ENCODE measurements at places on chromosomes 7 and 10.
A peak's percentile ranks its signal among the peaks of the same experiment; 100 is the strongest.

DNA sequence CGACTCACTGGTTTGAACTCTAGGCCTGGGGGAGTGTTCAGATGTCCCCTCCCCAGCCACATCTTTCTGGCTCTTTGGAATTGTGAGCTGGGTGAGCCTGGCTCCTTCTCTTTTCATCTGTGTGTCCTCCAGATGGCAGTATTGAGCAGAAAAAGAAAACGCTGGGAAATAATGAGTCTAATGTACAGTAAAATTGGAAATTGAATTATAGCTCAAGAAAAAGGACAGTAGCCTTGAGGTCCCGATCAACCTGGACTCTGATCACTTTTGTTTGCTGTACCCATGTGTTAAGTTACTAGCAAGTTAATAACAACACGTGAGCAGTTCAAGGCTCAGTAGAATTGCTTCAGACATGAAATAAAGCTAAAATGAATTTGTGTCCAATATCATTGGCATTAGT is 77.9 kb downstream of the SNX10 start:
- DNase-seq = no peak

GRCh38 chr7:129376076-129376777 is 58.0 kb upstream of the STRIP2 start:
- peak; percentile 20 for DNase-seq

GRCh38 chr7:2202901-2203765 is 29.6 kb downstream of the MAD1L1 start:
- no peak for DNase-seq

DNA sequence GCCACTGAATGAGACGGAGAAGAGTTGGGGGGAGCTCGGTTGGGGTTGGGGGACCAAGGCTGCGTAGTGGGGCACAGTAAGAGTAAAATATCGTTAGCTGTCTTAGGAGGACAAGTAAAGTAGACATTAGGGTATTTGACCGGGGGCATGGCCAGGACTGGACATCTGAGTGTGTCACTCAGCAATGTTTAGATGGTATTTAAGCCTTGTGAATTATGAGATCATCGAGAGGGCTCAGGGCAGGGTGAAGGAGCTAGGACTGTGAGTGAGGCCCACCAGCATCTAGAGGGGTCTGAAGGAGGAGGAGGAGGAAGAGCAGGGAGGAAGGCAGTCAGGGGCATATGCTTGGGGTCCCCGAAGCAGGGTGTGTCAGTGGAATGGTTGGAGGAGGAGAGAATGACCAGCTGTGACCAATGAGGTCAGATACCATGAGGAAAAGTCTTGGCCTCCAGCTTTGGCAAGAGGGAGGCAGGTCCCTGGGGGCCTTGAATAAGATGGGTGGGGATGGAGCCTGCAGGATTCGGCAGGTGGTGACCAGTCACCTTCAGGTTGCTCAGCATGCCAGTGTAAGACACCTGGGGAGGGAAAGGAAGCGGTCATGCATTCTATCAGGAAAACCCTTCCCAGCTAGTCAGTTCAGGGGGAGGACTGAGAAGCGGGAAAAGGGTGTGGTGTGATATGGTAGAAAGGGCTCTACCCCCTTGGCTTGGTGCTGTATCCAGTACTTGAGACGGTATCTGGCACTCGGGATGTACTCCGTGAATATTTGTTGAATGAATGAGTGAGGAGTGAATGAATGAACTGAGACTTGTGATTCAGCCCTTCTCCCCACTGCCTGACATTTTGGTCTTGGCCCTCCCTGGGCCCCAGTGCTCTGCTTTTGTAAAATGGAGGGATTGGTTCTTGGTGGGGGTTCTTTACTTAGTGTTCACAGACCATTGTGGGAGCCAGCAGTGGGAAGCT is 34.8 kb upstream of the SH2D4B start:
- no peak for DNase-seq

- no peak for DNase-seq
Measured at GRCh38 chr7:1087952-1088920, at the start of gene GPER1. Gene GPER1 (plus strand): TSS chr7:1088113. CDS start chr7:1091729, 3,616 bp downstream.

DNA sequence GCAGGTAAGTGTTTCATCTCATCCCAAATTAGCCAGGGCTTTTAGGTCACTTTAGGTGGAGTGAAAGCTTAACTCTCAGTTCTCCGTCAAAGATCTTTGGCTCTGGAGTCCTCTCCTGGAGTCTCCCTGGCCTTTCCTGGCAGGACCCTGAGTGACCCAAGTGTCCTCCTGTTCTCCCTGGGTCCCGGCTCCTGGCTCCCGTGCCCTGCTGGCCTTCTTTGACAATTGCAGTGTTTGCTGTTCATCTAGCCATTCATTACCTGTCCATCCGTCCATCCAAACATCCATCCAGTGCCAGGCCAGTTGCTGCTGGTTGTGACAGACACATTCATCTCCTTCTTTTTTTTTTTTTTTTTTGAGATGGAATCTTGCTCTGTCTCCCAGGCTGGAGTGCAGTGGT is 6.2 kb upstream of the TPST1 start:
- no peak for DNase-seq

DNA sequence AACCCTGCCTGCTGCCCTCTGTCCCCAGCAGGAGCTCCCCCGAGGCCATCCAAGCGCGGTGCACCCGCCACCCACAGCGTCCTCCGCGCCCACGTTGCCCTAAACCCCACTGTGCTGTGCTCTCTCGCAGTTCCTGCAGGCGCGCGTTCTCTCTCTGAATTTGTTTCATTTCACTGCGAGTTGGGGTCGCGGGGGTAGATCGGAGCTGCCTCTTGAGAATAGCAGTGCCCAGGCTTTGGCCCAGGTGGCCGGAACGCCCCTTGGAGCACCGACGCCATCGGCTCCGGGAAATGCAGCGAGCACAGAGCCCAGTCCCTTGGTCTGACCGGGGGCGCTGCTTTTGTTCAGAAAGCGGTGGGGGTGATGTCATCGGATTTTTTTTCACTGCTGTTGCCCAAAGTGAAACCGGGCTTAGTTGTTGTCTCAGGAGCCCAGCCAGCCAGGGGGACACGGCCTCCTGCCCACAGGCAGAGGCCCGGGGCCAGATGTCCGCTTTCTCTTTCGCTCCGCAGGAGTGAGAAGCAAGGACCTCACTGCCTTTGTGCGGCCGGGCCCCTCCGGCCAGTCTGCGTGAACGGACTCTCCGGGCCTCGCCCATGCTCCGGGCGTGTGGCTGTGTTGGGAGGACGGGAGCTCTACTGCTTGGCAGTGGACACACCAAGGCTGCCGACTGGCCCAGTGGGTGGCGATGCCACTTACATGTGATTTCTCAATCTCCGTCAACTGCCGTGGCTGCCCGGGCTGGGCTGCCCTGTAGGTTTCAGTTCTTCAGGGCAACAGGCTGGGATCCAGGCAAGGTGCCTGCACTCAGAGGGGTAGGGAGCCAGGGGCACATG is 43.1 kb downstream of the FOXK1 start:
- DNase-seq = peak; percentile 60

GRCh38 chr7:120805636-120806388 is 52.1 kb downstream of the TSPAN12 start:
- peak; percentile 18 for DNase-seq

- no peak for DNase-seq
Measured at GRCh38 chr10:12428447-12429135, 79.2 kb downstream of the CAMK1D start.

DNA sequence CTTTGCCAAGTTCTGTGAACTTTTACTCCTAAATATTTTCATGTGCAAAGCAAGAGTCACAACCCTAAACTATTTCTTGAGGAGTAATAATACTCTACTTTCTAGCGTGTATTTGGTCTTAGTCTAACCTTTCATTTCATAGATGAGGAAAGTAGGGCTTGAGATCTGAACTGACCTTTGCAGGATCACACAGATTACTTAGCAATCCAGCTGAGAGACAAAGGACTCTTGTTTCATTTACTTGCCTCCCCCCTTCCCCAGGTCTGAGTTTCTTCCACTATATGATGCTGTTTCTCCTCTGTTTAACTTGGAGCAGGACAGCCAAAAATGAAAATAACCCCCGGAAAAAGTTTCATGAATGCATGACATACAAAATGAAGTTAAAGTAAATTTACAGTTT is 75.3 kb upstream of the PTN start:
- no peak for DNase-seq

DNA sequence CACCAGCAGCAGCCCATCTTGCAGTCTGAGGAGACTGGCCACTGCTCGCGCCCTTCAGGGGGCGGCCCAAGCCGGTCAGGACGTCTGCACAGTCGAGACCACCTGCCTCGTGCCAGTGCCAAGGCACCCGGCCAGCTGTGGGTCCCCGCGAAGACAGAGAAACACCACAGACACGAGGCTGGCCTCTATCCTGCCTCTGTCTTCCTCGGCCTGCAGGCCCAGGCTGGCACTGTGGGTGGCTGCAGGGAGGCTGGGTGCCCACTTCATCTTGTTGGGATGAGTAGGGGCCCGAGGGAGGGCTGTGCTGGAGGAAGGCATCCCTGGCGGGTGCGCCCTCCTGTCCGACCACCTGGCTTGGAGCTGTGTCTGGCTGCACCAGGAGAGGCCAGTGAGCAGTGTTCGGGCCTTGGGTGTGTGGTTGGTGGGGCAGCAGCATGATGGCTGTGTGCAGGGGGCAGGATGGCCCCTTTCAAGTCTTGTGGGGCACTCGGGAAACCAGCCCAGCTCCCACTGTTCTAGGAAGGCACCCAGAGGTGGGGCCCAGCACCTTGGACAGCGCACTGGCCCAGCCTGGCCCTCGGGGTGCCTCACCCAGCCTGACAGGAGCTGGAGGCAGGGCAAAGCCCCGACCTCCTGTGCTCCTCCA is 7.3 kb downstream of the DPYSL4 start:
- peak; percentile 26 for DNase-seq

DNA sequence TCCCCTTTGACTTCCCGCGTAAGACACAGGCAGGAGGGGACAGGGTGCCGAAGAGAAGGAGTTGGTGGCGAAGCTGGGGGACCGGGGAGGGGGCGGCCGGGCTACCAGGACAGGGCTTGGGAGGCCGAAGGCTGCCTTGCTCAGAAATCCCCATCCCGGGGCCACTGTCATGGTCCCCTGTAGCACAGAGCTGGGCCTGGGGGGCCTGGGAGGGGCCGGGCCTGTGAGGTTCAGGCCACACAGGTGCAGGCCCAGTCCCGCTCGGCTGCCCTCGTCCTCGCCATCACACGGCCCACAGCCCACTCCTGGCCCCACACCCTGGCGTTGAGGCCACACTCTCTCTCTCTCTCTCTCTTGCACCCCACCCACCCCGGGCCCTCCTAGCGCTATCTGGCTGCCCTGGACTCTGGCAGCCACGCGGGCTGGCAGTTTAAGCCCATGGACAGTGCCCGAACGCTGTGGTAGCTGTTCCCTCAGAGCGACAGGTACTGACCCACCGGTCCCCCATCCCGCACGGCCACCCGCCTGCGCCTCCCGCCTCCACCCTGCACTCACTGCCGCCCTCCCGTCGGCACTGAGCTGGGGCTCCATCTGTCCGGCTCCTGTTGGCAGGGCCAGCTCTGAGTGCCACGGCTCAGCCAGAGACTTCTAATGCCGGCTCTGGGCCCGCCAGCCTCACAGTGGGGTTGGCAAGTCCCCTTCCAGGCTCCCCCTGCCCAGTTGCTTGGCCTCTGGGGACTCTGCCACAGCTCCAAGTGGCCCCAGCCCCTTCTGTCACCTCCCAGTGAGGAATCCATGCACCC is 28.0 kb downstream of the TTYH3 start:
- no peak for DNase-seq

- no peak for DNase-seq
Measured at GRCh38 chr7:31464601-31465000, 49.3 kb upstream of the ITPRID1 start.

- DNase-seq = no peak
Measured at GRCh38 chr7:158672975-158673374, 31.6 kb downstream of the NCAPG2 start.

GRCh38 chr7:80581486-80582260 is 56.8 kb upstream of the CD36 start:
- DNase-seq = no peak

DNA sequence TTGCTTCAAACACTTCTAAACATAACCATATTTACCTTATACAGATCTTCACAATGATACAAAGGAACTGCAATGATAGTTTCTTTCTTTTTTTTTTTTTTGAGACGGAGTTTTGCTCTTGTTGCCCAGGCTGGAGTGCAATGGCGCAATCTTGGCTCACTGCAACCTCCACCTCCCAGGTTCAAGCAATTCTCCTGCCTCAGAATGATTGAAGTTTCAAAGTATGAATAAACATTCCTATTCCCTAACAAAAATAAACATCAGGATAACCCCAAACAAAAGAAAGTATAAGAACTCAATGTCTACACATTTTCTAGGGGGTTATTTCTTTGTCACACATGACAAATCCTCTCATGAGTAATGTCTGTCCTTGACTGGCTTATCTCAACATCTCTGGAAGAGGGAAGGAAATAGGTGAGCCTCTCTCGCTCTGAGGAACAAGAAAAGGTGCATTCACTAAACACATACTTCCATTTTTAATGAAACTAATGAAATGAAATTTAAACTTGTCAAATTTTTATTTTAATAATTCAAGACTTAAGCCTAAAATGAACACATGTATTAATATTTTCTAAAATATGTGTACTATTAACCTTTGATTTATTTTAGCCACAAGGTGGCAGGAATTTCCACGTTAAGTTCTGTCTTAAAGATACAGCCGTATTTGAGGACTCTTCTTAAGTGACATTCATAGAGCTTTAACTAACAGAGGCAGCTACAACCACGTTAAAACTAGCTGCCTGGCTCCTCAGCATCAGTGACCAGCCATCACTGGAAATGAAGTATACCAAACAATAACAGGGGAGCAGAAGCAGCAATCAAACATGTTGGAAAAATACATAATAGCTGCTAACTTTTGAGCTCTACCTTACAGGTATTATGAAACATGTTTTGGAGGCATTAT is 58.3 kb downstream of the MALSU1 start:
- no peak for DNase-seq
